Stimulated activated CD4-positive, alpha-beta T cell treated with anti-CD3 and anti-CD28 coated beads, Interleukin-12 subunit alpha, Interleukin-12 subunit beta, amount 100 ng/mL, for 24 hours (primary cell): ENCODE measurements at places on chromosomes 3 and 15.

- DNase-seq: no peak
Measured at GRCh38 chr15:83709241-83709640, 55.3 kb downstream of the ADAMTSL3 start.

- no peak for DNase-seq
Measured at GRCh38 chr15:66720206-66721010, 18.4 kb downstream of the SMAD6 start.

DNA sequence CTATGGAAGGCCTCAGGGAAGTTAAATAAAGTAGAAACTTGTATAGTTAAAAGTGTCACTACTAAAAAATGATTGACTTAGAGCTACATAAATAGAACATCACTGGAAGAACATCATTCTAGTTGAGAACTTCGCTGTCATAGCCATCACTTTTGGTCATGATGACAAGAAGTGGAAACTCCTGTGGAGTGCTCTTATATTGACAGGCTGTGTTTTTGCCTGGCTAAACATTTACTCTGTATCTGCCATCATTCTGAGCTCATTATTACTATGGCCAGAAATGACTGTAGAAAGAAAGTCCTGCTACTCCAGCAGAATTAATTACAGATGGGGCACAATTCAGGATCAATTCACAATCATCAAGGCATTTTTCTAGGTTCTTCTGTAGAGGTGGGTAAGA lies 165.1 kb upstream of the GOLIM4 start:
- DNase-seq: no peak

DNA sequence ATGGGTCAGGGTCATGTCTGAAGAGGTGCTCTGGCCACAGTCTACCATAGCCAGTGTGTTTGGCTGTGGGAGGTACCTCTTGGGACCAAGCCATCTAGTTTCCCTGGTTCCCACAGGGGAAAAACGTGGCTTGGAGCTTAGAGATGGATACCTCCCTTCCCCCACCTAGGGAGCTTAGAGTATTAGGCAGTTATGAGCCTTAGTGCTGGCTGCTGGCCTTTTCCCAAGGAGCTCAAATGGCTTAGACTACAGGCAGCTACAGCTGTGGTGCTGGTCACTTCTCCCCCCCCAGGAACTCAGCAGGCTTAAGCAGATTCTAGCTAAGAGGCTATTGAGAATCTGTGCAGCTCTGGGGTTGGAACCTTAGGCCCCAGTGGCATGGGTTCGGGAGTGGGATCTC lies 591.2 kb downstream of the NSUN3 start:
- no peak for DNase-seq

- no peak for DNase-seq
Measured at GRCh38 chr3:99765042-99765942, 52.4 kb upstream of the CMSS1 start.

GRCh38 chr3:13193320-13194284 lies 120.4 kb upstream of the IQSEC1 start:
- no peak for DNase-seq
